ENCODE measurements at places on chromosomes 2 and 18.

GRCh38 chr18:41326311-41326710, 628.7 kb upstream of the PIK3C3 start:
- peak; percentile 60 for DNase-seq

GRCh38 chr2:49959961-49960553, 805.7 kb upstream of the FSHR start:
- DNase-seq, result no peak

DNA sequence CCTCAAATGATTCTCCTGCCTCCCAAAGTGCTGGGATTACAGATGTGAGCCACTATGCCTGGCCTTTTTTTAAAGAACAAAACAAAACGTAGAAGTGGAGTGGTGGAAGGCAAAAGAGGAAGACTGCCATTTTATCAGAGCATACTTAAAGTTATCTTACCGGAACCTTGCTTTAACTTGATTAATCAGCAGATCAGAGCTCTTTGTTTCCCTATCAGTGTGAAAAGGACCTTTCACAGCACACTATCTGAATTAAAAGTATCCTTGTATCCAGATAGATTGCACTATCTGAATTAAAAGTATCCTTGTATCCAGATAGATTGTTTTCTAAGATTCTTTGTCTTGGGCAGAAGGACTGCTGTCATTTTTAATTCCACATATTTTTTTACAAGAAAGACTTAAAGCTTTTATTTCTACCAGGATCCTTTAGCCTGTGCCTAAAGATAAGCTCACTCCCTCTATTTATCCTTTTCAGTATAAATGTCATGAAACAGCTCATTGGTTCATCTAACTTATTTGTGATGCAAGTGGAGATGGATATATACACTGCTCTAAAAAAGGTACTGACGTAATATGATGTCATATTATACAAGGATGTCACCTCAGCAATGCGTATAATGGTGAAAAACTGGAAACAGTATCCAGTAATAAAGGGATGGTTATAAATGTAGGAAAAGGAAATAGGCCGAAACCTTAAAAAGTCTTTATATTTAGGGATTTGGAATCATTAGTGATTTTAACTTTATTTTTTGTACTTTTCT, 17.8 kb downstream of the GMCL1 start:
- DNase-seq, result no peak

DNA sequence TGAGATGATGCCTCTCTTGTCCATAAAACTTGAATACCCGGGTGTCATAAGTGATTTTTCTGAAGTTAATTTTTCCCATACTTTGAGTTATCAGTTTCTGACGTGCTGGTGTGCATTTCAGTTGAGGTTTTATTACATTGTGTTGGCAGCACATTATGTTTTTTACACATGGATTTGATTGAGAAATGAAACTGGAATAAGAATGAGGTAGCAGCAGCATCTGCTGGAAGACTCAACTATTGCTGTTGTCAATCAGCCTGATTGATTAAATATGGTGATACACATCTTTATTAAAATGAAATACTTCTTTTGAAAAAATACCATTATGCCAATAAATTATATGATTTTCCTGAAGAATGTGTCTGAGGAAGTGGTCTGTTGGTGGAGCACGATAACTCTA, 60.5 kb downstream of the INSIG2 start:
- no peak for DNase-seq

DNA sequence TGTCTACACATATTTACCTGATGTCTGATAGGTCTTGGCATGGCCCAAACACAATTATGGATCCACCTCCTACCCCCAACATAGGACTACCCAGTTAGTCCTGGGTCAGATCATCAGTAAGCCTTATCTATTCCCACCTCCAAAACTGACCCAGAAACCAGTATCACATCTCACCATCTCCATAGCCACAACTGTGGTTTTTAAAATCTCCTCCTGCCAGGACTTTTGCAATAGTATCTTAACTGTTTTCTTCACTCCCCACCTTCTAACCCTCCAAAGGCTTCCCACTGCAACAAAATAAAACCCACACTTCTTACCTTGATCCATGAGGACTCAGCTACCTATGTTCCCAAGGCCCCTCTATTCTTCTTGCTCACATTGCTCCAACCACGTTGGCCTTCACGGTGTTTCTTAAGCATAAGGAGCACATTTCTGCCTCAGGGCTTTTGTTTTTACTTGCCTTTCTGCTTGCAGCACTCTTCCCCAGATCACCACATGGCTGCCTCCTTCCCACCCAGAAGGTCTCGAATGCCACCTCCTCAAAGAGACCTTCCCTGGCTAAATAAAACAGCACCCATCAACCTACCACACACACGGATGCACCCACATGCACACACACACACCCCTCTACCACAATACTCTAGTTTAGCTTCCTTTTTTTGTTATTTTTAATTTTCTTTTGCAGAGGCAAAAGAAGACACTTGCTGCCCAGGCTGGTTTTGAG, 125.9 kb upstream of the SLC1A4 start:
- no peak for DNase-seq

GRCh38 chr2:131034122-131035051, 58.9 kb downstream of the FAM168B start:
- DNase-seq, result peak; percentile 46

- DNase-seq, result peak; percentile 69
Measured at GRCh38 chr18:47772374-47773248, 157.8 kb downstream of the SMAD2 start.

GRCh38 chr2:69559442-69560146, 83.9 kb downstream of the AAK1 start:
- DNase-seq, result peak; percentile 65

- DNase-seq, result no peak
Measured at GRCh38 chr18:31630549-31630948, 38.9 kb downstream of the TTR start.

GRCh38 chr2:233463586-233463985, 103.0 kb downstream of the USP40 start:
- no peak for DNase-seq

DNA sequence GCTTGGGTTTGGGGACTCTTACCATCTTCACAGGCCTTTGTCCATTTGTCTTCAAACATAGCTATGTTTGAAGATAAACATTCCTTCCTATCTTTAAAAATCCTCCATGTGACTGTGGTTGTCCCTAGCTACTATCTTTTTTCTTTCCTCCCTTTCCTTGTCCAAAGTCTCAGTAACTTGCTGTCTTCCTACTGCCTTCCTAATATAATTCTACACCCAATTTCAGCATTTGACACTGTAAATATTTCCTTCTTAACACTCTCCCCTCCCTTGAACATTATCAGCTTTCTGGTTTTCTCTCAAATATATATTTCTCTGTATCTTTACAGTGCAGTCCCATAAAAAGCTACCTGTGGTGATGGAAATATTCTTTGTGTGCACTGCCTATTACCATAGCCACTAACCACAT, 5.3 kb upstream of the SP3 start:
- DNase-seq, result no peak

DNA sequence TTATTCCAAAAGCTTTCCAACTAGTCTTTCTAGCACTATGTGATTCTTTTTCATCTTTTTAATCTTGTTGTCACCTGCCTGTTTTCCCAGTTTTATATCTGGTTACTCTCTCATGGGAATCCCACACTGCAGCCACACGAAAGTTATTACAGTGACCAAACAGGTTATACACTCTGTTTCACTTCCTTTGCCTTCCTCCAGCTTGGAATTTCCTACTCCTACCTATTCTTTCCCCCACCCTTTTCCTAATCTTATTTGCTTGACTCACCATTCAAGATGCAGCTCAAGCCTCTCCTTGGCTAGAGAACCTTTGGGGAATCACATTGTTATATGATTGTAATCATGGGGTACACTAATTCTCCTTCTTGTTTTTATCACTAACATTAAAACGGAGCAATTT, 13.4 kb upstream of the TLK1 start:
- DNase-seq, result no peak

DNA sequence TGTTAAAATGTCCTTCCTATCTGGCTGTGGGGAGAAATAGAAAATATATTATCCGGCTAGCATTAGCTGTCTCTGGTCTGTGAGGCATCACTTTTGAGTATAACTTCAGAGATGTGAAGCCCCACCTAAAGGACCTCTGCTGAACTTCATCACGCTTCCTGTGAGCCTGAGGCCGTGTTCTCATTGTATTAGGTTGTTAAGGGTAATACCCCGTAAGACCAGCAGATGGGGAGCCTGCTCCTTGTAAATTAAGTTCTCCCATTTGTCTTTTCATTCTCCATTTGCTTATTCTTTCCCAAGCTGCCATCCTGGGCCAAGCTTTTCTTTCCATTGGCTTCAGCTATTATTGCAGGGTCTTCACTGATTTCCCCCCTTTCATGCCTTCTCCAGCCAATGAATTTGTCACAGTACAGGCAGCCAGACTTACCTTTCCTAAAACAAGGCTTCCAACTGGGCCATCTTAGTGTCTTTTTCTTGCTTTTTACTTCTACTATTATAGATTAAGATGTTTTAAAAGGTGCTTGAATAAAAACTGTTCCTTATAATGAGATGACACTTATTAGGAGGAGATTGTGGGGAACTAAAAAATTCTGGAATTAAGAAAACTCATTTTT, 12.4 kb downstream of the NIF3L1 start:
- peak; percentile 92 for DNase-seq

DNA sequence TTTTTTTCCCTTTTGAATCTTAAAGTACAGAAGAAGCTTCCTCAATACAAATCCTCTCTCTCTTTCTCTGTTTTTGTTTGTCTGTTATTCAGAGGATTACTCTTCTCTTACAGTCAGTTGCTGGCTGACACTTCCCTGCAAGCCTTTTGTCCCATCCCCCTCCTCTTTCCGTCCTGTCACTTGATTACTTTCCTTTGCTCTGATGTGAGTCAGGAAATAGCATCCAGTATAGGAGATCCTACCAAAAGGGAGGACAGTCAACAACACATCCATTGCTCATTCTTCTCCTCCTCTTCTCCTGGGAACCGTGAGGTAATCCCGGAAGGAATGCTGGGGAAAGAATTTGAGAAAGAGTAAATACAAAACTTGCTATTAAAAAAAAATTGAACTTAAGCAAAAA, 79.3 kb upstream of the SCN7A start:
- DNase-seq, result no peak

DNA sequence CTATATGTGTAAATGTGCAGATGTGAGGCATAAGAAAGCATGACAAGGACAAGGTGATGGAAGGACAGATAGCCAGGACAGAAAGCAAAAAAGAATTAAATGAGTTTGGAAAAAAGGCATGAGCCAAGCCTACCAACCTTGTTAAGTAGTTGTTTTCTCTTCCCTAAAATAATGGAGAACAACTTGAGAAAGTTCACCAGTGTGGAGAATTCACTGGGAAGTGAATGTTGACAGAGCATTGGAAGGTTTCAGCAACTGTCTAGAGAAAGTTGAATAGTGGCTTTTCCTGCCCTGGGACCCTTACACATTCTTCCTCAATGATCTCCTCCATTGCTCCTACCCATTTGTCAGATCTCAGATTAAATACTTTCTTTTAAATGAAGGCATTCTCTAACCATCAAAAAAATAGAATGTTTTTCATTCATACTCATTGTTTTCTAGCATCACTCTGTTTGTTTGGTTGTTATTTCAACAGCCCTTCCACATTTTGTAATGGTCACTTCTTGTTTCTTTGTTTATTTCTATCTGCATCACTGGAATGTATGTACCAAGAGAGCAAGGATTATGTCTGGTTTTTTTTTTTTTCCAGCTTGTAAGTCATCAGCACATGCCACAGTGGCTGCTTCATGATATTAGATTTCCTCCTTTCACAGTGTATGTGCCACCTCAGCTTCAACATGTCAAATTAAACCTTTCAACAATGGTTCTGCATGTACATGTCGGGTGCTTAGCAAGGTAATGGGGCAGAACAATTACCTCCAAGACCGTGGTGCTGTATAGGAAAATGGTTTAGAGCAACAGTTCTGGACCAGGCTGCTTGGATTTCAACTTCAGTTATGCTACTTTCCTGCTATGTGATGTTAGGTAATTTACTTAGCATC, 586.0 kb upstream of the VRK2 start:
- DNase-seq, result no peak

- no peak for DNase-seq
Measured at GRCh38 chr2:229582151-229582550, 132.2 kb downstream of the DNER start.

- DNase-seq, result peak; percentile 48
Measured at GRCh38 chr2:220188031-220188430, 560.6 kb downstream of the SLC4A3 start.

- DNase-seq, result no peak
Measured at GRCh38 chr18:50797142-50797541, 22.7 kb downstream of the MRO start.

- no peak for DNase-seq
Measured at GRCh38 chr2:60406192-60406591, 147.3 kb downstream of the BCL11A start.

- DNase-seq, result no peak
Measured at GRCh38 chr2:170462433-170463205, 252.5 kb upstream of the SP5 start.

DNA sequence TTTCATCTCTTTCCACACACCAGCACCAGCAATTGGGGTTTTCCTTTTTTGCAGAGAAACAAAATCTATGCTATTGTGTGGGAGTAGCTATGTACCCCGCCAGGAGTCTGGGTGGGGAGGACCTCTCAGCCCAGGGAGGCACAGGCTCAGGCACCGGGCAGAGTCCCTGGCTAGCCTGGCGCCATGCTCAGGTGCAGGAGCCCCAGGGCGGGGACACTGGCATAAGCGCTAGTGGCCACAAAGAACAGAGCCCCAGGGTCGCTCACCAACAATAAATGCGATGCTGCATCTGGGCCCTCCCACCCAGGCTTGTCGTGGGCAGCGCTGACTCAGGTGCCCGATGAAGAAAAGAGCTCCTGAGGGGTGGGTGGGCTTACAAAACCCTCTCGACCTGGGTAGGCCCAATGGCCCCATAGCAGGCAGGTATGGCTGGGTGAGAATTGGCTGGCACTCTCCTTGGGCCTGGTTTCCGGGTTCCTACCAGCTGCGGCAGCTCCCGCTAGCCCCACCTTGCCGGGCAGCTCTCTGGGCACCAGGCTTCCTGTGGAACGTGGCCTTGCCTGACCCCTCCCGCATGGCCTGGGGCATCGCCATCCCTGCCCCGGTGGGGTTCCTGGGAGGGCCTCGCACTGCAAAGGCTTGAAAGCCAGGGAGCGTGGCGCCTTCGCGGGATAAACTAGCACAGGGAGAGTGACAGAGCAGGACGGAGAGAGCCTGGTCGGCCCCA, 31.8 kb upstream of the COL6A3 start:
- no peak for DNase-seq

GRCh38 chr2:117953231-117953630, 60.6 kb downstream of the CCDC93 start:
- no peak for DNase-seq

GRCh38 chr2:197090742-197091367, 164.3 kb upstream of the PGAP1 start:
- no peak for DNase-seq

DNA sequence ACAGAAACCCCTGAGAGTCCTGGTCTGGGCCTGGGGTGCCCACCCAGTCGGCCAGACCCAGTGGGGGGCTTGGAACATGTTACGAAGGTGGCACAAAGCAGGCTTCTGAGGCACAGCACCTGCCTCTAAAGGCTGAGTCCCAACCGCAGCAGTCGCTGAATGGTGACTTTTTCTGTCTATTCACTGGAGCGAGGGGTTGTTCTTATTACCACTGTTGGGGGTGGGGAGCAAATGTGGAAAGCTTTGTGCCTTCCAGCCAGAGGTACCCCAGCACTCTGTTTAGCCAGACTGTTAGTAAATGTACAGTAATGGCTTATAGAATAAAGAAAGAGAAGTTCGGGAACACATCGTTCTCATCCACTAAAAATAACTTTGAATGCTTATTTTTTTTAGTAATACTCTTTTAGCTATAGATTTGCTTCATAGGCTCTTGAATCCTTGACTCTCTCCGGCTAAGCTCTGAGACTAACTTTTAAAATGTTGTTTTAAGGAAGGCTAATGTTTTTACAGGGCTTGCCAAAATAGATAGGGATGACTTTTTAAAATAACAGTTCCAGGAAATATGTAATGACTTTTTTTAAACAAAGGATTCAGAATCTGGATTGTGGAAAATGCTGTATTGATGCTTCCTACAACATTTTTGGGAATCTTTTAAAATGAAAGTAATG, 23.4 kb upstream of the PTPN2 start:
- no peak for DNase-seq
